8988T (cell line): ENCODE measurements at places on chromosomes 7 and 10.

DNA sequence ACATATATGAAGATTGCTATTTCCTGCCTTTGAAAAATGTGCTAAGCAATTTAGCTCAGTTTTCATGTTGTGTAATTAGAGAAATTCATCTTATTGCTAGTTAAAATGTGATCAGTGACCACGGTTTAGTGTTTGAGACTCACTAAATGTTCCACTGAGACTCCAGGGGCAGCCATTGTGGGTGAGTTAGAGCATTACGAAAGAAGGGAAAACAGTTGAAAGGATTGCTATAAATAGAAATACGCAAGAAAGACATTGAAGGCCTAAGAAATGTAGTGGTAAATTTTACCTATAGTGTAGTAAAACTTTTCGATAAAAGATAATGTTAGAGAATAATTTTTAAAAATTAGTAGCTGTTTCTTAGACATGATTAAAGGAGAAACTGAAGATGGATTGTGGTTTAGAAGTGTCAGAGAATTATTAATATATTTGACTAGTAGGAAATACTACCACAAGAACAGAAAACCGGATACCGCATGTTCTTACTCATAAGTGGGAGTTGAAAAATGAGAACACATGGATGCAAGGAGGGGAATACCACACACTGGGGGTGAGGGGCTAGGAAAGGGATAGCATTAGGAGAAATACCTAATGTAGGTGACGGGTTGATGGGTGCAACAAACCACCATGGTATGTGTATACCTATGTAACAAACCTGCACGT is 394.5 kb downstream of the SEMA3D start:
- DNase-seq, result no peak

GRCh38 chr7:153023194-153023592 is 263.6 kb downstream of the ACTR3B start:
- no peak for DNase-seq

- DNase-seq, result no peak
Observed at GRCh38 chr10:127115100-127115499, 81.3 kb downstream of the INSYN2A start.

- DNase-seq, result no peak
Observed at GRCh38 chr10:64690194-64690593, 1169.0 kb downstream of the REEP3 start.

DNA sequence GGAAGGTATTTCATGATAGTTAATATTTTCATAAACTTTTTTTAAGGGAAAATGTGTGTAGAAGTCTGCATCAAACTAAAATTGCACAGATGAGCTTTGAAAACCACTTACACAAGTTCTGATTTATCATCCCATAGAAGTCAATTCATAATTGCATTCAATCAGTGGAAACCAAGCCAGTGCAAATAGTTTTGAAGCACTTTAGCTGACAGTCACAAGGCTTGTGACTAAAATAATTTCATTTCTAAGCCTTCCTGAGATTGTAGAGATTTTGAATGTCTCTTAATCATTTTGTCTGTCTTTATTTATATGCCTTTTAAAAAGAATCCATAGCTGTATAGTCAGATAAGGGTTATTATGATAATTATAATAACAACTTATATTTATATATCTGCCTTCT is 41.4 kb downstream of the EXOC4 start:
- DNase-seq, result no peak

DNA sequence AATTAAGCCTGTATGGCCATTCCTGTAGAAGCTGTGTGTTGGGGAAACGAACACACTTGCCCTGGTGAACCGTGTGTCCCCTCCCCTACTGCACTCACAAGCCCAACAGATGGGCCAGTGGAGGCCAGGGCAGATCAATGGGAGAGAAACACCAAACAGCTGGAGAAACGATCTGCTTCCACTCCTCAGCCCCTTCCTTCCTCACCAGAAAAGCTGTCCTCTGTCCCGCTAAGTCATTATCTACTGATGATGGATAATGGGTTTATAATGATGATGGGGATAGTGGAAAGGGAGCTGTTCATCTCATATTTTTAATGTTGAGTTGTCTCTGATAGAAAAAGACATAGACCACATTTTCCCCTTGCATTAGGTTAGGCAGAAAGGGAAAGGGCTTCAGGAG is 99.7 kb downstream of the ELMO1 start:
- no peak for DNase-seq

- DNase-seq, result no peak
Observed at GRCh38 chr10:62814756-62815380, 1.3 kb downstream of the EGR2 start.

DNA sequence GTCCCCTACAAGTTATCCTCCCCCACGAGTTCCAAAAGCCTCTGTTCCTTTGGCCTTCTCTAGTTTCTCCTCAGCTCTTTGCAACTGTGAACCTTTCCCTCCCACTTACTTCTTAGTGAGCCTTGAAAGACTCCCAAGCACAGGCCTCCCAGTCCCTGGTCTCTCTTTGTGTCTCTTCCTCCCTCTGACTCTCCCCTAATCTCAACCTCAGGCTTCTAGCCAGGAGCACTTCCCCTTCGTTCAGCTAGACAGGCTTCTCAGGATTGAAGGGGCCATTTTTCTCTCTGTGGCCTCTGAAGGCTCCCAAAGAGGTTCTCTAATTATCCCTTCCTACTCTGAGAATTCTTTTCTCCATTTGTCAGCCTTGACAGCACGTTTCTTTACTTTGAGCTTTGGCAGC is 50.2 kb upstream of the PHYHIPL start:
- no peak for DNase-seq

DNA sequence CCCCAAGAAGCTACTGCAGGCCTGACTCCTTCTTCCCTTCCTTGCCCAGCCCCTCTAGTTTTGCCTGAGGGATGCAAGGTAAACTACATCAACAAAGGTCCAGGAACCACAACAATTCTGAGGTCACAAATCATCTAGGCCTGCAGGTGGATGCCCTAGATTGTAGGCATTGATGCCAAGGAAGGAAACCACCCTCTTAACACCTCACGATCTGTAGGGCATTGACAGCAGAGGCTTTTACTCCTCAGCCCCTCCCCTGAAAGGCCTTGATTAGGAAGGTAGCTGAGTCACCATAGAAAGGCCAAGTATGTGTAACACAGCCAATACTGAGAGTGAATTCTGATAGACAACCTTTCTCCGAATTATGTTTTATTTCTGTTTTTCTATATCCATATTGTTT is 46.7 kb upstream of the FAM3C start:
- DNase-seq, result no peak

GRCh38 chr10:124386186-124387077 is 32.3 kb downstream of the OAT start:
- no peak for DNase-seq

- DNase-seq, result no peak
Observed at GRCh38 chr10:107442035-107442505, 277.6 kb upstream of the SORCS1 start.

- no peak for DNase-seq
Observed at GRCh38 chr10:124704428-124705380, 39.5 kb downstream of the FAM53B start.

- DNase-seq, result no peak
Observed at GRCh38 chr10:93250010-93250409, 176.3 kb downstream of the CYP26A1 start.

GRCh38 chr7:28245123-28245878 is 64.7 kb upstream of the JAZF1 start:
- no peak for DNase-seq

DNA sequence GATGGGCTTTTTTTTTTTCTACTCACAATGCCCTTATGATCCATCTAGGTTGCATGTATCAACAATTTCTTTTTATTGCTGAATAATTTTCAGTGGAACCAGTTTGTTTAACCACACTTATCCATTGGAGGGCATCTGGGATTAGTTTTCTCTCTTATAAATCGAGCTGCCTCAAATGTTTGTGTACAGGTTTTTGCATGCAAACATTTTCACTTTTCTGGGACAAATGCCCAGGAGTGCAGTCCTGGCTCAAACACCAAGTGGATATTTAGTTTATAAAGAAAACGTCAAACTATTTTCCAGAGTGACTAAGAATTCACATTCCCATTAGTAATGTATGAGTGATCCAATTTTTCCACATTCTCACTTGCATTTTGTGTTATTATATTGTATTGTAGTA is 313.4 kb downstream of the CXCL12 start:
- DNase-seq, result no peak

DNA sequence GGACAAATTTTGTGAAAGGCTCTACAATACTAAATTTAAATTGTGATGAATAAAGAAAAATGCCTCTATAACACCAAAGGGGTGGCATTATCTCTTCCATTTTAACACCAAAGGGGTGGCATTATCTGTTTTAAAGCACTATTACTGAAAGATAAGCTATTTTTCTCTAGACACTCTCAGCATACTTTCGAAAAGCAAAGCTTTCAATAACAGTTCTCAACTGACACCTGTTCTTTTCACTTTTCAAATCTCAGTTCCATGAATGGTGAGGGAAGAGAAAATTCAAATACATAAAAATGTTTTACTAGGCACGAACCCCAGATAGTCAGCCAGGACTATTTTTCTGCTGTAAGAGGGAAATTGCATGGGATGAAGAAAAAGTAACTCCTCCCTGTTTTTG is 103.8 kb downstream of the CPEB3 start:
- DNase-seq, result no peak

- DNase-seq, result no peak
Observed at GRCh38 chr7:92602352-92603088, 12.3 kb upstream of the FAM133B start.

GRCh38 chr7:31910191-31910590 is 160.0 kb downstream of the PDE1C start:
- DNase-seq, result no peak

DNA sequence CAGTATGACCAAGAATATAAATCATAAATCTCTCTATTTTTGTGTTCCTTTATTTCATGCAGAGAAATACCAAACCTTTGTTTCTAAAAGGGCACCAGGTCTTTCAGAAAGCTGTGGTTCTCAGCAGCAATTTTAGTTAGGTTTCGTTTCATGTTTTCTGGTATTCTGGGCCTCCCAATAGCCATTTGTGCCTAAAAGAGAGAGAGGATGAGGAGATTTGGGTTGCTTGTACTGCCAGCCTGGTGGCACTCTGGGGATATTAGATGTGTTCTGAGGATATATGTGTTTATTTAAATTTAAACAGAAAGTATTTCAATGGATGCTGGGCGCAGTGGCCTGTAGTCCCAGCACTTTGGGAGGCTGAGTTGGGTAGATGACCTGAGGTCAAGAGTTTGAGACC is 471.7 kb downstream of the AUTS2 start:
- no peak for DNase-seq

- DNase-seq, result no peak
Observed at GRCh38 chr7:35727571-35727970, 32.6 kb upstream of the HERPUD2 start.

DNA sequence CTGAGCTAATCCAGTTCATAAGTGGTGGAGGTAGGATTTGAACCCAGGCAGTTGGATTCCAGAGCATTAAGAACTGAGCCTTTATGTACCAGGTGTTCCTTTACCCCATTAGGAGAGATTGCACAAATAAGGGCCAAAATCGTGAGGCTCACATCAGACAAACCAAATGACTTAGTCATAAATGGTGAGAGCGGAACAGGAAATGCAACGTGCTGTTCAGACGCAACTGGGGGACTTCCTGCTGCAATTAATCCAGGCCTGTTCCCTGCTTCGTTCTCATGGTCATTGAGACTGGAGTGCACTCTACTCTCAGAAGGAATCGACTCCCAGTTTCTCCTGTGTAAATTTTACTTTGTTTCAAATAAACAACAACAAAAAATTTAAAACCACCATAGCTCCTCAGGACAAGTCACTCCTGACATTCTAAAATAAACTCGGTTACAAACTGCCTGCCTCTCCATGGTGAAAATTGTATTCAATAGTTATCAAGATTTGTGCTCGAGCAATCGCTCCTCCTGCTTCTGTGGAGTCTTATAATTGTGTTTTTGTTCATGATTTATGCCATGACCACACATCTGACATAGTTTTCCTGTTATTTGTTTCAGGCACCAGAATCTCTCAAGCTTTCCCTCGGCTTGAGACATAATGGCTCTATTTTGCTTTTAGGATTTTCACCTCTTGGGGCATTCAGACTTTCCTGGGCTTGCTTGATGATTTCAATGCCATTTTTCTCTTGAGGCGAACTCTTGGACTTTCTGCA is 115.3 kb upstream of the BMPER start:
- no peak for DNase-seq

- DNase-seq, result no peak
Observed at GRCh38 chr10:110008518-110009339, 945 bp downstream of the ADD3 start.

DNA sequence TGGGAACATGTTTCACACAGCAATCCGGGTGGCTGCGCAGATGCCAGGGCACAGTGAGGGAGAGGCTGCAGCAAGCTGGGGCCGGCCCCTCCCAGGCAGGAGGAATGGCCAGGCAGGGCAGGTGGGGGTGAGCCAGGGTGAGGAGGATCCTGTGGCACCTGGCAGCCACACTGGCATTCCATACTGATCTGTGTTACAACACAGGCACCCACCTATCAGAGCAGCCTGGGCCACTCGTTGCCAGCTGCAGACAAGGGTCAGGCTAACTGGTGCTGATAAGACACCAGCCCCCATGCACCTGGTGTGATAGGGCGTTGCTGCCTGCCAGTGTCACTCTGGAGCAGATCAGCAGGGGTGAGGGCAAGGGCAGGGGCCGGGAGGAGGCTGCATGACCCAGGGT is 16.6 kb upstream of the RET start:
- no peak for DNase-seq

- DNase-seq, result no peak
Observed at GRCh38 chr7:81268551-81268950, 349.7 kb upstream of the SEMA3C start.

GRCh38 chr7:29620556-29620930 is 56.9 kb downstream of the PRR15 start:
- DNase-seq, result no peak

DNA sequence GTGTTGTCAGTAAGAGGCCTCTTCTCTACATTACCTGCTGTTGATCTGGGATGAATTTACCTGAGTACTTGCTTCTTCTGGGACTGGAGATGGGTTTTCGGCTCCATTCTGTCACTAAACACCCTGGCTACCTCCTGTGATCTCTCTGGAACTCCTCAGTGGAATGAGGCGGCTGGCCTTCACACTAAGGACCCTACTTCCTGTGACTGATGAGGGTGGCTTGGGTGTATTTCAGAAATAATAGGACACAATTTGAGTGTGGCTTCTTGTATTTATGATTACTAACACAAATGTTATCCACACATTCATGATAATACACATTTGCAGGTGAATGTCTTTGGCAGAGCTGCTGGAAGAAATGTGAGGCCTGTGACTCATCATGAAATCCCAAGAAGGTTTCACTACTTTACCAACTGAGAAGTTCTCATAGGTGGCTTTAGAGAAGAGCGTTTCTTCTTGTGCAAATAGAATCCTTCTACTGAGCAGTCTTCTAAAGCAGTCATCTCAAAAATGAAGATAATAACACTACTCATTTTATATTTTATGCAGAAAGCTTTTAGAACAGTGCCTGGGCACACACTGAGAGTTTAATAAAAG is 21.3 kb upstream of the EVX1 start:
- no peak for DNase-seq
